ENCODE measurements at places on chromosomes 12 and 14.

DNA sequence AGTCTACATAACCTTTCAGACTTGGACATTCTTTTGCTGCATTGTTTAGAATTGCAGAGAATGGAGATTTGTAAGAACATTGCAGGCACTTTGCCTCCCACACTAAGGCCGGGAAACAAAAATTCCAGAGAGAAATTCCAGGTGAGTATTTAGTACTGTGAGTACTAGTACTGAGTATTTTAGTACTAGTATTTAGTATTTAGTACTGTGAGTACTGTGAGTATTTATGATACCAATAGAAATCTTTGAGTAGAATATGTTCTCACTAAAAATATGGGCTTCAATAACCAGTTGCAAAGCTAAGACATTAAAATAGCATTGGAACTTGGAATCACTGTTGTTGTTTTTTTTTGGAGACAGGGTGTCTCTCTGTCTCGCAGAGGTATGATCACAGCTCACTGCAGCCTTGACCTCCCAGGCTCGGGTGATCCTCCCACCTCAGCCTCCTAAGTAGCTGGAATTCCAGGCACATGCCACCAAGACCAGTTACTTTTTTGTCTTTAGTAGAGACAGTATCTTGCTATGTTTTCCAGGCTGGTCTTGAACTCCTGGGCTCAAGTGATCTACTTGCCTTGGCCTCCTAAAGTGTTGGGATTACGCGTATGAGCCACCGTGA, 5.3 kb upstream of the HAUS4 start:
- no peak for DNase-seq

DNA sequence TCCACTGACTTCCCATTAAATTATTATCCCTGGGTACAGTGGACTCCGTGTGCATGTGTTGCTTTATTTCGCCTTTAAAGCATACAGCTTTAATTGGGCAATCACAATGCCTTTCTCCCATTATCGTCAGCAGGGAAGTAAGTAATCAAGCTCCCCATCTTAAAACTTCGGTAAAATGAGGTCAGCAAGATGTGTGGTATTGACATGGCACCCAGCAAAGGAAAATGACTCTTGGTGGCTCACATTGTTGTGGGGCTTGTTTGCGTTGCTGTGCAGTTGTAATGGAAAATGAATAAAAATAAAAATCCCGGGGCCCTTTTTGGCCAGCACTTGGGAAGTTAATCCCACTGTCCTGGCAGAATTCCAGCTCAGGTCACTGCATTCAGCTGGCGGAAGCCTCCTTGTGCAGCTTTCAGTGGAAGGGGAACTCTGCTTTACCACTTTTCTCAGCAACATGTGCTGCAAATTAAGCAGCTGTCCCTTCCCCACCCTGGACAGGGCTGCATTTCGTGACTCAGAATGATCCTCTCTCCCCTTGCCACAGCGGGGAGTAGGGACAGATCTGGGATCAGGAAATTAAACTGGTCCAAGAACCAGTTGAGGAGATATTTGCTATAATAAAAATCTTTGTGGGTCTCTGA, 13.9 kb upstream of the ATP2A2 start:
- DNase-seq = peak; percentile 68

DNA sequence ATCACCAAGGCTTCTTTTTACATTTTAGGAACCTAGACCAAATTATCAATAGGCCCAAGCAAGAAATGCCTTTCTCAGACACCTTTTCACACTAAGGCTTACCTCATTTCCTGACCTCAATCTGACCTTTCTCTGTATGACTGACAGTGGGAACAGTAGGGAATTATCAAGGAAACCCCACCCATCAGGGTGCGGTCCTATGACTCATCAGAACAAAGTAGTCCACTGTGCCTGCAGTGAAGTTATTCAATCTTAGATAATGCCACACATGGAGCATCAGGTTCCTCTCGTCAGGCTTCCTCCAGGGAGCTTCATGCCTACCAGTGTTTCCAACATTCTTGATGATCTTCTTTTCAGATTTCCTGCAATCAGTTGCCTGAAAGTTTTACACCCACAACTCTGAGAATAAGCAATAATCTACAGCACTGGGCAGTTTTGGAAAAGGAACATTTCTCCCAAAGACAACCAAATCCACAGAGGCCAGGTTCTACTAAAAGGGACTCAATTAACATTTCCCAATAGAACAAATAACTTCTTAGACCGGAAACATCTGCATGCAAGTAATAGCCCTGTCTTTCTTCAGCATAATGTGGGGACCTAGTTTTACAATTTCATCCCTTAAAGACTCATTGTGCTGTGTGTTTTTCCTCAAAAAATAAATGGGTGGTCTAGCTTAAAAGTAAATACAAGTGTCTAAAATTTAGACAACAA, 35.9 kb upstream of the TMTC2 start:
- no peak for DNase-seq

DNA sequence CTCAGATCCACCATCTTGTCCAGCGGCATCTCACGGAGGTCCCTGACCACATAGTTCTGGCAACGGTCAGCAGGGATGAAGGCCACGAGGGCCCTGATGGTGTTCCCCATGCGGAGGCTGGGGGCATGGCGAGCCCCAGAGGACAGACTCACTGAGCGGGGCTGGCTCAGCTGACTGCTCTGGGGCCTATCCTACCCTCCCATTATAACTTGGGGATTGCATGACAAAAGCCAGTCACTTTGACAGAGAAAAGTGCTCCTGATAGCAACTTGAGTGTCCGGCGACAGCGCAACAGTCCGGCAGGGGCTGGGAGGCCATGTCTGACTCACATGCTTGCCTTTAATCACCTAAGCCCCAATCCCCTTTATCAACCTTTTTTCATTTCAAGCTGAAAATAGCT, at the start of gene LRRC10:
LRRC10 (minus strand) TSS at position 179 of the 400 bp plus-strand sequence; CDS start at position 110, 69 bp downstream.
- DNase-seq = no peak

GRCh38 chr14:103427485-103428443, 42.5 kb downstream of the MARK3 start:
- DNase-seq = peak; percentile 72

- DNase-seq = no peak
These were observed 25.2 kb downstream of the SSH1 start for GRCh38 chr12:108832208-108832607.

DNA sequence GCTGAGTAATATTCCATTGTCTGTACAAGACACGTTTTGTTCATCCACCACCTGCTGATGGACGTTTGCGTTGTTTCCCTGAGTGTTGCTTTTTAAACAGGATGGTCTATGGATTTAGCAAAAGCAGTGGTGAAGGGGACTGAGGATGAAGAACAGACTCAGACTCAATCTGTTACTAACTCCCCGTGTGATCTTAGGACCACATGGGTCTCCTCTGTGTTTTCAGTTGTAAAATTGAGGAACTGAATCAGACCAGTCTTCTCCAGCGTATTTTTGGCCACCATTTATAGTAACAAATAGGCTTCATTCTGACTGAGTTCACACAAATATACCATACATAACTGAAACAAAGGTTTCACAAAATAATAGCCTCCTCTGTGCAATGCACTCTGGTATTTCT, 85.6 kb downstream of the FOXN3 start:
- DNase-seq = no peak

GRCh38 chr12:51951843-51952722, 584 bp downstream of the ACVR1B start:
- peak; percentile 69 for DNase-seq

DNA sequence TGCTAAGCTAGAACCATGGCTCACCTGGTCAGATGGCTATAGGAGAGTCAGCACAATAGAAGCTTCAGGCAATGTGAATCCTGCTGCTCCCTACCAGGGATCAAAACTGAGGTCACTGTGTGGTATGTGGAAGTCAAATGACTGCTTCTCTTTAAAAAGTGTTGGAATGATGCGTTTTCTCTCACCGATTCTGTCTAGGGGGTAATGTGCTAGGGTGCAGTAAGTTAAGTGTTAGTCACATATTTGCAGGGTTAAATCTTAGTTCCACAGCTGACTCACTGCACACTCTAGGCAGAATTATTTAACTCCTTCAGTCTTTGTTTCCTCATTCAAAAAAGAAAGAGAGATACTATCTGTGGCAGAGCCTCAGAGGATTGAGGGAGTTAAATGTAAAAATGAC, 696.6 kb downstream of the DIO2 start:
- DNase-seq = no peak

DNA sequence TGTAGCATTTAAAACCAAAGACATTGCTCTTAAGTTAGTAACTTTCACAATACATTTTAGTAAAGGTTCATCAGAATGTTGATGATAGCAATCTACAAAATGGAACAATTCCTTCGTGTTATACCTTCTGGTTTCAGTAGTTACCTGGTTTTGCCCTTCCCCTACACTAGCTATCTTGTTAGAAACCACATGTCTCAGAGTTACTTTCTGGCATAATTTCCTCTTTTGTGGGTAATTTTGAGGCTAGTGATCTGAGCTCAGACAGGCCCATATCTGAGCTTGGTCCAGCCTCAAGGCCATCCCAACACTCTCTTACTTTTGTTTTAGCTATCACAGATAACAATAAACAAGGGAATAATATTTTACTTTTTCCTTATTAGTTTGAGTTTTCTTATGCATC, 196.9 kb downstream of the KITLG start:
- DNase-seq = no peak

- no peak for DNase-seq
These were observed 87.0 kb downstream of the GALNT8 start for GRCh38 chr12:4807116-4807783.

DNA sequence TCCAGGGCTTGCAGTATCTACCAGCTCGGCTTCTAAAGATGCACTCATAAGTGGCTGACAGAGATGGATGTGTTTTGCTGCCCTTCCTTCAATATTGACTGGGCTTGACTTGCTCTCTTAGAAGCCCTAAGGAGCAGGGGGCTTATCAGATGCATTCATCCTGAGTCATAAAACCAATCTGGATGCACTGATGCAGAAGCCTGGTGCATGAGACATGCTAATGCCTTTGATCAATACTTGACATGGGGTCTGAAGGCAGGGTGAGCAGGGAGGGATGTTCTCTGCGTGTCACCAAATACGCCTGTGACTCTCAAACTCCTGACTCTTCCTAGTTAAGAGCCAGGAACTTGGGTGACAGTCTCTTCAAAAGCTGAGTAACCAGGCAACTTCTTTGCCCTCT, 77.8 kb upstream of the HSPB8 start:
- no peak for DNase-seq

DNA sequence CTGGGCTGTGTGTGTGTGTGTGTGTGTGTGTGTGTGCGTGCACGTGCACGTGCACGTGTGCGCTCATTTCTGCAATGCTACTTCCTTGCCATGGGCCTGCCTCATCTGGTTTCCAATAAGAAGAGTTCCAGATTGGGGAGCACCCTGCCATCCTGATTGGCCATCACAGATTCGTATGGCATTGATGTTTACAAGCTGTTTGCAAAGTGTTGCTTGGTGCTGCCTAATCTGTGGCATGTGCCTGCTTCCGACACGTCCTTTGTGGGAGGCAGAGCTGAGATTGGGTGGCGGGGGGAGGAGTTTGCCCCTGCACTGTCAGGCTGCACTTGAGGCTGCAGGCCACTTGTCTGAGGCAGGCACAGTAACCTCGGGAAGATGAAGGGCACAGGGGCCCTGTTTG, 39.2 kb downstream of the SAMD4A start:
- DNase-seq = no peak

GRCh38 chr14:74267588-74267987, 28.3 kb downstream of the VSX2 start:
- no peak for DNase-seq

All from lung (tissue), 17 donors.